ENCODE measurements at places on chromosomes 11 and 22.

DNA sequence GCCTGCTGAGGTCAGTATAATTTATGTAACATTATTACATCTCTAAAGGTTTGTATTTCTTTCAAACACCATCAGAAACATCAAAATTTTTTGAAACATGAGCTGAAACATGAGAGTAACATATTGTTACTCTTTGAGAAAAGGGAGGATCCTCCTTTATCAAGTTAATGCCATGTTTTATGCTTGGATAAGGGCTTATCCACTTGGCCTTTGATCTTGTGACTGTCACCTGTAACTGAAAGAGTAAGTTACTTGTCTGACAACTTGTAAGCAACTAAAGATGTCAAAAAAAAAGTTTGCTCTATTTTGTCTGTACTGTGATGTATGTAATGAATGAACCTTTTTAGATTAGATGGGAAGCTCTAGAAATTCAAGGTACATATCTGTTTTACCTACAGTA, 59.6 kb downstream of the FAR1 start:
- no peak for DNase-seq

DNA sequence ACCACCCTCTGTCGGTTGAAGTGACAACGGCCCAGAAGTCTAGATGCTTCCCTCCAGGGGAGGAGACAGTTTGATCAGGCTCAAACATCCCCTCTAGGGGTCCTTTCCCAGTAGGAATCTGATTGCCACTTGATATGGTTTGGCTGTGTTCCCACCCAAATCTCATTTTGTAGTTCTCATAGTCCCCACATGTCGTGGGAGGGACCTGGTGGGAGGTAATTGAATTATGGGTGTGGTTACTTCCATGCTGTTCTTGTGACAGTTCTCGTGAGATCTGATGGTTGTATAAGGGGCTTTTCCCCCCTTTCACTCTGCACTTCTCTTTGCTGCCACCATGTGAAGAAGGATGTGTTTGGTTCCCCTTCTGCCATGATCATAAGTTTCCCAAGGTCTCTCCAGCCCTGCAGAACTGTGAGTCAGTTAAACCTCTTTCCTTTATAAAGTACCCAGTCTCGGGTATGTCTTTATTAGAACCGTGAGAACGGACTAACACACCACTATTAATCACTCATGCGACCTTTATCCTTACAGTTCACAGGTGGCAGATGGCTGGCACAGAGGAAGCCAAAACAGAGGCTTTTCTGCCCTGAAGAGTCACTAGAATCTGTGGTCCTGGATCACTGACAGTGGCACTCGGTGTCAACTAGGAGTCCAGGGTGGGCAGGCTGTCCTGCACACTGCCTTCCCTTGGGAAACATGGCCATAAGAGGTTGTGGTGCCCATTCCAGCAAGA, 21.6 kb downstream of the ASPHD2 start:
- no peak for DNase-seq

DNA sequence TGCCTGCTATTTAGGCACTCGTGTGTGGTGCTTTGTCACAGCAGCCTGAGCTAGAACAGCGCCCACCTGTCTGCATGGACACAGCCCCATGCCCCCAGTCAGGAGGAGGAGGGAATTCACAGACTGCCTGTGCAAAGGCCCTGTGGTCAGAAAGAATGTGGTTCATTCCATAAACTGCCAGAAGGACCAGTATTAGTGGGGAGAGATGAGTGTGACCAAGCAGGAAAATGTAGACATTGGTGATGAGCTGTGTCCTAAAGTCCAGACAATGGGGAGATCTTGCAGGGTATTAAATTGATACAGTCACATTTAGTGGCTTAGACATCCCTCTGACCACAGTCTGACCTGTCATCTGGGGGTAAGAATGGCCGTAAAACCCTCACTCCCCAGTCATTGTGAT, 83.7 kb upstream of the LINC01488 start:
- no peak for DNase-seq

DNA sequence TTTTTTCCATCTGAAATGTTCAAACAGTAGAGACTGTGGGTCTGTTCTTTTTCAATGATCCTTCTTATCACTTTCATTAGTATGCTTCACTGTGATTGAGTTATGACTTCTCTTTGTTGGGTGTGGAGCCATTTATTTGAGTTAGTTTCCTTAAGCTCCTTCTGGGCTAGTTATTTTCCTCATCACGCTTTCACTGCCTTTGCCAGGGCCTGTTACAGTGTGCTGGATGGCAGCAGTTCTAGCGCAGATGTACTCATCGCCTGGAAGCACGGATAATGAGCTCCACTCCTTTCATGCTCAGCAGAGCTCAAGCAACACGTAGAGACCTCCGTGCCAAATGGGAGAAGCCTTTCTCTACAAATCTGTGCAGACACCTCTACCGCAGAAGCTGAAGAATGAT, 7.0 kb upstream of the ARHGAP42 start:
- no peak for DNase-seq

DNA sequence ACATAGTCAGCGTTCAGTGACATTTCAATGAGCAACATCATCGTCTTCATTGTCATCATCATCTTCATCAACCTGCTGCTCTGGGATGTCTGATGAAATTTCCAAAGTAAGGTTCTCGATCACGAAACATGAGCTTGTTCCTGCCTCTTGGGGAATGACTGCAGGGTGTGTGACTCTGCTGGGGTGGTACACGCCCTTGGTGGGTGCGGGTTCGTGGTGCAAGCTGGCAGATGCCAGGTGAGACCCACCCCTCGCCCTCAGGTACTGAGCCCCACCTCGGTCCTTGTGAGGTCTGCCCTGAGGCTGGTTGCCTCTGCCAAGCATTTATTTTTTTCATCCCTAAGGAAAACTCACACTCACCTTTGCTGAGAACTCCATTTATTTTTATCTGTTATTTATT, 1389.2 kb downstream of the TBC1D22A start:
- no peak for DNase-seq

GRCh38 chr11:119195680-119196079, 10.4 kb downstream of the NHERF4 start:
- DNase-seq, result peak; percentile 37

DNA sequence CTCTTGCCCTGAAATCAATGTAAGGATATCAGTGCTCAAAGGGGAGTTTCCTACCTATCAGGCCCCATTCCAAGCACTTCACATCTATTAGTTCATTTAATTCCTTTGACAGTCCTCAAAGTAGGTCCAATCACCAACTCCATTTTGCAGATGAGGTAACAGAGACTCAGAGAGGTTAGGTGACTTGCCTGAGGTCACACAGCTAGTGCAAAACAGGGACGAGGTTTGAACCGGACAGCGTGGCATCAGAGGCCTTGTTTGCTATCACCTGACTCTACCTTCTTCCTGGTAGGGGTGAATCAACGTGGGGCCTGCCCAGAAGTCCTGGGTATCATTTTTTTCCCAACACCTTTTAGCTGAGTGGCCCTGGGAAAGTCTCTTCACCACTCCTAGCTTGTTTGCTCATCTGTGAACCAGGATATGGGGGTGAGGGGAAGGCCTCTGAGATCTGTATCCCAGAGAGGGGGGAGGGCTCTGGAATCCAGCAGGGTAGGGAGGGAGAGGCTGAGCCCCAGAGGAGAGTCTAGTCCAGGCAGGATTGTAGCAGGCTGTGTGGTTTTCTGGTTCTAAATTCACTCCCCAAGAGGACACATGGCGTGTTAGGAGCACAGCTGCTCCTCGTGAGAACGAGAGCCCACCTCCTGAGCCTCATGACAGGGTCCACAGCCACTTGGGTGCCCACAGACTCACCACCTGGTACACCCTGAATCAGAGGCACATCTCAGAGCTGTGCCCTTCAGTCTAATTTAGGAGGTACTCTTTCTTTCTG, 174.7 kb downstream of the MN1 start:
- DNase-seq, result no peak

- DNase-seq, result peak; percentile 76
Observed at GRCh38 chr22:21942407-21943343, 10.0 kb downstream of the PPM1F start.

- DNase-seq, result no peak
Observed at GRCh38 chr11:118789501-118790356, 1.2 kb downstream of the DDX6 start.

GRCh38 chr11:10990637-10991193, 132.9 kb upstream of the ZBED5 start:
- no peak for DNase-seq

GRCh38 chr11:6468712-6469495, 4.8 kb downstream of the TRIM3 start:
- no peak for DNase-seq

DNA sequence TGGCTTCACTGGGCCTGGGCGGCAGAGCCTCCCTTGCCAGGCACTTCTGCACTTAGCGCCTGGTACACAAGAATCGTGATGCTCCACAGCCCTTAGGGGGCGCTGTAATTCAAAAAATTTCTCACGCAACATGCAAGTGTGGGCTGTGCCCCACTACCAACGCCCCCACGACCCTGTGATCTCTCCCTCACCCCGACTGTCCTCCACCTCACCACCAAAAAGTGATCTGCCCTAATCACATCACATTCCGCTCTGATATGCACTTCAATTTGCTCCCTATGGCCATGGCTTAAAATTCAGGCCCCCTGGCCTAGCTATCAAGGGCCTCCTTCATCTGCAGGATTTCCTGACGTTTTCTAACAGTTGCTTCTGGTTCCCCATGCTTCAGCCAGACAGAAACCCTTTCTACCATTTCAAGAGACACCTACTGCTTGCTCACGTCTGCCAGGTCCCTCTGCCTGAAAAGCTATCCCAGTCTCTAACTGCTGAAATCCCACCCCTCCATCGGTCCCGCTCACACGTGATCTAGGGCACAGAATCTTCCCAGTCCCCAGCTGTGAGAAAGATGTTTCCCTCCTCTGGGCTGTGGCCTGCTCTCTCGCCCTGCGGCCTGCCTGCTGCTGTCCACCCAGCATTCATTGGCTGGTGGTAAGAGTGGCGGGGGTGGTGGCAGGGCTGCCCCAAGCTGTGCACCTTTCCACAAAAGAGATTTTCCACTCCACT, 27.9 kb upstream of the LRRC32 start:
- no peak for DNase-seq

DNA sequence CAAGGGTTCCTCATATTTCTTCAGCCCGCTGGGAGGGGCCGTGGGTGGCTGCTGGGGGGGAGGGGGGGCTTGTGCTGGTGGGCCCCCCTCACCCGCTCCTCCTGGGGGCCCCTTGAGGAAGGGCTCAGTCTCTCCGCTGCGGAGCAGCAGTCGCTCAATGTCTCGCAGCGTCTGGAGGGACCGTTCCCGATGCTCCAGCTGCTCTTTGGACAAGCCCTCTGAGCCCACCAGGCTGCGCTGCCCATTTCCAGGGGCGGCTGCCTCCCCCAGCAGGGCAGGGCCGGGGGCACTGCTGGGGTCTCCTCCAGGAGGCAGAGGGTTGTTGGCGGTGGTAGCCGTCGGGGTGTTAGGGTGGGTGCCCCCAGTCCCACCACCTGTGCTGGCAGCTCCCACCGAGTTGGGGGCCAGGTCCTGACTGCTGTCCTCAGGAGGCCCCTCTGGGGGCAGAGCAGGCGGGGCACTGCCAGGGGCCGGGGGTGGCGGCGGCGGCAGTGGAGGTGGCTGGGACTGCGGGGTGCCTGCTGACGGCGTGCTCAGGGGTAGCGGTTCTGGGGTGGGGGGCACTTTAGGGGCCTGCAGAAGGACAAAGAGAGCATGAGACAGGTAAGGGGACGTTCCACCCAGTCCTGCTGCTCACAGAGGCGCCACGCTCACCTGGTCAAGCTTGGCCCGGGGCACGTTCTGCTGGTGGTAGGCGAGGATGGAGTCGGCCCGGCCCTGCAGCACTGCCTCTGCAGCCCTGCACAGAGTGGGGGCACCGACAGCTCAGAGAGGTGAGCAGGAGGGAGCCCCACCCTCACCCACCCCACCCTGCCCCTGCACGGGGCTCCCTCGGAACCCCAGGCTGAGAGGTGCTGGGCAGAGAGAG, 18.9 kb downstream of the CXCR5 start:
- no peak for DNase-seq

DNA sequence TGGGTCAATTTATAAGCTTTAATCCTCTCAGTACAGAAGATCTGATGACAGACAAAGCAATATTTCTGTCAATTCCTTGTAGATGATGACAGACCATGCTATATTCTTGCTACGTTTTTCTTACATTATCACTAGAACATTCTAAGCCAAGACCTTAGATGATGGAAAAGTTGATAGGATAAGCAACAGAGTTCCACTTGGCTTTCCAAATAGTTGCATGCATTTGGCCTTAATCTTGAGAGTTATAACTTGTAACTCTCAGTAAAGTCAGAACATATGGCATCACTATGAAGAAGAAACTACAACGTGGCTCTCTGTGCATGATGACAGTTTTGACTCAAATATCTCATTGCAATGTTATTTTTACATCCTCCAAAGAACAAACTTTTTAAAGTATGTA, 544.3 kb upstream of the LRRC4C start:
- no peak for DNase-seq

DNA sequence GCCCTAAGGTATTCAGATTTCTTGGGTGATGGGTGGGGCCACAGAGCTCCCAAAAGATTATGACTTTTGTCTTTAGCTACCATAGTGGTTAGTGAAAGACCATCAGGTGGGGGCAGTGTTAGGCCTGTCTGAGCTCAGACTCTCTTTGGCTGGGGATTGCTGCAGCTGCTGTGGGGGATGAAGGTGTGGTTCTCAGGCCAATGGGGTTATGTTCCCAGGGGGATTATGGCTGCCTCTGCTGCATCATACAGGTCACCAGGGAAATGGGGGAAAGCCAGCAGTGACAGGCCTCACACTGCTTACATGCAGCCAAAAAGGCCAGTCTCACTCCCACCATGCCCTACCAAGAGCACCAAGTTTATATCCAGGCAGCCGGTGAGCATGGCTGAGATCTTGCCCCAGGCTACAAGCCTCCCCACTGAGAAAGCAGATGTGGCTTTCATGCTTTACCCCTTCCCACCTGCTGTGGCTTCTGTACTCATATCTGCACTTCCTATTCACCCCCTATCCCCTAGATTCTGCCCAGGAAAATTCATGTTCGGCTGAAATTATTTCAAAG, 24.8 kb downstream of the CNTF start:
- DNase-seq, result no peak

DNA sequence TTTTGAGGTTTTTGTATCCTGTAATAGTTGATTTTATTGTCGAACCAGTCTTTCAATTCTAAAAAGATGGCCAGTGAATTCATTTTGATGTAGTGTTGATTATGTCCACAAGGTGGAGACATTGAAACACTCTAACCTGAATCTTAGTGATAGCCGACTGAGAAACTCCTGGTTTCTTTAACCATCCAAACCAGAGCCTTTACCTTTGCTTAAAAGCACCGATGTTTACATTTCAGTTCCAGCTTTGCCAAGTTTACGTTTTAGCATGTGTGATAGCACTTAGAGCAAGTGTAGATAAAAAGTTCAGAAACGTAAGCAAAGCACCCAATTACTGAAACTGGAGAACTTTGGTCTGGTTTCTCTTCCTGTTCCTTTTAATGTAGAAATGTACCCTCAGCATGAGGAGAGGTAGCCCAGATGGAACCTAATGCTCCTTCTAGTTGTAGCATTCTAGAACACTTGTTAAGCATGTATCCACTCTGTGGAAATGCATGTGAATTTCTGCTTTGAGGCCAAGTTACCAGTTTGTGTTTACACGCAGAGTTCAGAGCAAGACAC, 208.6 kb downstream of the DBX1 start:
- no peak for DNase-seq

- DNase-seq, result peak; percentile 52
Observed at GRCh38 chr22:45468872-45469271, 33.8 kb upstream of the FBLN1 start.
